ENCODE measurements at places on chromosomes 16 and 17.

- H3K27ac ChIP-seq, result no peak overlapping the region
- H3K36me3 ChIP-seq, result no peaks in the 10 kb centered on the region
- H3K4me3 ChIP-seq, result no peak overlapping the region
- H3K4me1 ChIP-seq, result peaks cover 92% of the 10 kb centered on the region
- H3K27me3 ChIP-seq, result no peaks in the 10 kb centered on the region
Measured at GRCh38 chr17:46179375-46179999, 13.7 kb downstream of the KANSL1 start.

- no peaks in the 10 kb centered on the region for H3K36me3 ChIP-seq
- H3K27ac ChIP-seq, result no peak overlapping the region
- H3K27me3 ChIP-seq, result no peaks in the 10 kb centered on the region
- DNase-seq, result no peak
- no peaks in the 10 kb centered on the region for H3K4me1 ChIP-seq
Measured at GRCh38 chr17:56540836-56541235, 52.7 kb upstream of the NOG start.

DNA sequence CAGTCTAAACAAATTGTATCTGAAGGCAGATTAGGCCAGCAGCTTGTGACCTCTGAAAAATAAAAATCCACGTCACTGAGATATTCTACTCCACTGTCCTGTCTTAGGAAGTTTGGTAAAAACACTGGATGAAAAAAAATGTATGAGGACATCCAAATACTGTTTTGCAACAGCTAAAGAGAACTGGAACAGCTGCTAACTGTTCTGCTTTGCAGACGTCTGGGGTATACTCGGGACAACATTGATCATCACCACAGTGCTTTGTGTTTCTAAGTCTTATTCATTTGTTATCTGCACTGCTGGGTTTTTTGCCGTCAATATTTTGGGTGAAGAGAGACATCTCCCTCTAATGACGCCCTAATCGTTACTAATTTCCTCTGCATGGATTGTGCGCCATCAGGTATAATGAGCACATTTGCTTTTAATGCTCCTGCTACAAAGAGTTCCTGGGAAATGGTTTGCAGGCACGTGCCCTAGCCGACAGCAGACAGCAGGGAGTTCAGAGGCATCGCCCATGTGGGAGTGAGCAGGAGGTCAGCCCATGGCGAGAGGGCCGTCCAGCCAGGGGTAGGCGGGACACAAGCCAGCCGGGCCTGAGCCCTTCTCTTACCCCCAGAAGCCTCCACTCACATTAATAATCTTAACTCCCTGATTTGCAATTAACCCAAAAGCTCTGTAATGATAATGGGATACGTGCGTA, 87.0 kb downstream of the CBLN1 start:
- no peak overlapping the region for H3K27ac ChIP-seq
- no peak overlapping the region for H3K4me3 ChIP-seq
- DNase-seq, result no peak
- H3K4me1 ChIP-seq, result no peaks in the 10 kb centered on the region
- H3K27me3 ChIP-seq, result no peaks in the 10 kb centered on the region
- H3K36me3 ChIP-seq, result no peaks in the 10 kb centered on the region

DNA sequence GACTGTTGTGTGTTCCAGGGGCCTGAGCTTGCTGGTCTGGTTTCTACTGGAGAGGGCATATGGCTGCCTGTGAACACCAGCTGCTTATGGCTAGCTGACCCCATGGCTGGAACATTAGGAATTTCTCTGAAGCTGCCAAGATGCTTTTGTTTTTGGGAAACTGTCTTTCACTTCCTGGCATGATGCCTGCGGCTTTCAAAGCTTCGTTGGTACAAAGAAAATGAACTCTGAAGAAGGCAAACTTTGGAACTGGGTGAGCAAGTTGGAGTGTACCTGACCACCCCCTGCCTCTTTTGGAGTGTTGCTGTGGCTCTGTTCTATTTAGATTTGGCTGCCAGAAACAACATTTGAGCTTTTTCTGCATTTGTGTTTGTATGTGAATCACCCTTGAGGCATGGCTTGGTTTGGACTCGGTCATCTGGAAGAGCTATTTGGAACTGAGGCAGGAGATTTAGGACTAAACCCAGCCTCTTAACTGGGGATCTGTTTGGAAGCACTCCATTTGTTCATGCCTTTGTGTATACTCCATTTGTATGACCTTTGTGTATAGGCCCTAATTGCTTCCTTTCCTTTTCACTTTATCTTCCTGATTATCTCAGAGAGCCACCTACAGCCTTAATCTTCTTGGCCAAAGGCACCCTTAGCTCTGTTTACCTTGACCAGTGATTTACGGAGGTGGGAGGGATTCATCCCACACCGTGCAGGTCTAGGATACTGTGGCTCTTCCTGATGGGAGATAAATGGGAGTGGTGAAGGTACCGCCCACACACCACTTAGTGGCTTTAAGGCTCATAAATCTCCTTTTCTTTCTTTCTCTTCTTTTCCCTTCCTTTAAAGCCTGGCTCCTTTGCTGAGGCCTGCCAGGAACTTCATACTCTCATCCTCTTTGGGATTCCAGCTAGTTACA, 7.3 kb upstream of the CPHXL start:
- H3K27me3 ChIP-seq, result no peaks in the 10 kb centered on the region
- DNase-seq, result no peak
- H3K36me3 ChIP-seq, result no peaks in the 10 kb centered on the region
- H3K4me3 ChIP-seq, result no peak overlapping the region
- H3K27ac ChIP-seq, result no peak overlapping the region

- no peaks in the 10 kb centered on the region for H3K36me3 ChIP-seq
- H3K27me3 ChIP-seq, result no peaks in the 10 kb centered on the region
- H3K4me1 ChIP-seq, result no peaks in the 10 kb centered on the region
- no peak overlapping the region for H3K27ac ChIP-seq
Measured at GRCh38 chr17:34485999-34486398, 93.4 kb upstream of the TMEM132E start.

GRCh38 chr16:88939972-88940861, 36.8 kb downstream of the CBFA2T3 start:
- peaks cover 13% of the 10 kb centered on the region for H3K4me1 ChIP-seq
- no peak overlapping the region for H3K4me3 ChIP-seq
- DNase-seq, result no peak
- H3K27ac ChIP-seq, result no peak overlapping the region
- H3K36me3 ChIP-seq, result no peaks in the 10 kb centered on the region
- H3K27me3 ChIP-seq, result peaks cover 17% of the 10 kb centered on the region

- DNase-seq, result no peak
- no peak overlapping the region for H3K27ac ChIP-seq
- no peaks in the 10 kb centered on the region for H3K27me3 ChIP-seq
- H3K4me3 ChIP-seq, result no peak overlapping the region
- peaks cover 10% of the 10 kb centered on the region for H3K4me1 ChIP-seq
- no peaks in the 10 kb centered on the region for H3K36me3 ChIP-seq
Measured at GRCh38 chr16:67025210-67025550, 3.8 kb upstream of the CBFB start.

DNA sequence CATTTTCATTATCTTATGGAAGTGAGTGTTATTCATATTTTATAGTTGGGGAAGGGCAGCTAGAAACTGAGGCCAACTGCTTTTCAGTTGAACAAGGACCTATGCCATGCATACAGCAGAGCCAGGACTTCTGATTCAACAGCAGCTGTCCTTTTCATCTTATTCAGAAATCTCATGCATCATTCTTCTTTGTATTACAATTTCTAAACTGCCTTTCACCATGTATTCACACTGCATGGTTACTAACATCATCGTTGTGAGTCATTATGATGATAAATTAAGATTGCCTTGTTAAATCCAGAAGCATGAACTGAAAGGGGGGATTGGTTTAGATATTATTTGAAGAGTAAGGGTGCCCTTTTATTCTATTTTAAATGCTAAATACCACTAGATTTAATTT, 1470.1 kb upstream of the GOT2 start:
- H3K27ac ChIP-seq, result no peak overlapping the region
- DNase-seq, result no peak
- no peaks in the 10 kb centered on the region for H3K36me3 ChIP-seq
- H3K4me3 ChIP-seq, result no peak overlapping the region

DNA sequence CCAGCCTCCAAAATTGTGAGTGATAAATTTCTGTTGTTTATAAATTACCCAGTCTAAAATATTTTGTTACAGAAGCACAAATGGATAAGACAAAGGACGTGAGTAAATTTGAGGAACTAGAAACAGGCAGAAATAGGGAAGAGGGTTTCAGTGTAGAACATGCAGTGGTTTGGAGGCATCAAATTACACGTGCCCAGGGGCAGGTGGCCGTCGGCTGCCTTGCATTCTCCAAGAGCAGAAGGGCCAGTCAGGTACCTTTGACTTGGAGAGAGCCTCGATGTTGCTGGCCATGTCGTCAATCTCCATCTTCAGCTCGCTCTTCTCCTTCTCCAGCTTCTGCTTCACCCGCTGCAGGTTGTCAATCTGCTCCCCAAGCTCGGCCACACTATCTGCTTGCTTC, 54.3 kb downstream of the MYH13 start:
- no peaks in the 10 kb centered on the region for H3K36me3 ChIP-seq
- no peaks in the 10 kb centered on the region for H3K27me3 ChIP-seq
- DNase-seq, result no peak

DNA sequence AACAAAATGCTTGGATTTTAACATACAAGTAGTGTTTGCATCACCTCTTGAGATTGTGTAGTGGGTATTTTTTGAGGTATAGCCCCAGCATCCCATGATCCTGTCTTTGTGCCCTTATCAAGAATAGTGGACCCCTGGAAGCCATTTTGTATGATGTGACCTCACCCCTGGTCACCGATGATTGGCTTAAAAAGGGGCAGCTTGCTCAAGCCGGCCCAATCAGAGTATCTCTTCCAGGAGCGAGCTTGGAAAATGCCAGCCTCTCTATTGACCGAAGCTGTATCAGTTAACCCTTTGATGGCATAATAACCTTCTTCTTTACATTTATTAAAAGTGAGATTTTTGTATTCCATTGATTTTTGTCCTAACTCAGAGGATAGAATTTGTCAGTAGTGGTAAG, 55.5 kb upstream of the FAM20A start:
- no peak overlapping the region for H3K4me3 ChIP-seq
- no peak overlapping the region for H3K27ac ChIP-seq
- DNase-seq, result no peak
- no peaks in the 10 kb centered on the region for H3K4me1 ChIP-seq
- H3K36me3 ChIP-seq, result no peaks in the 10 kb centered on the region

GRCh38 chr16:2532494-2533141, 1.4 kb upstream of the CEMP1 start:
- peaks cover 12% of the 10 kb centered on the region for H3K36me3 ChIP-seq
- H3K4me1 ChIP-seq, result peaks cover 18% of the 10 kb centered on the region
- H3K27me3 ChIP-seq, result no peaks in the 10 kb centered on the region
- H3K27ac ChIP-seq, result peak overlapping the region; percentile 91
- H3K4me3 ChIP-seq, result peak overlapping the region; percentile 95

DNA sequence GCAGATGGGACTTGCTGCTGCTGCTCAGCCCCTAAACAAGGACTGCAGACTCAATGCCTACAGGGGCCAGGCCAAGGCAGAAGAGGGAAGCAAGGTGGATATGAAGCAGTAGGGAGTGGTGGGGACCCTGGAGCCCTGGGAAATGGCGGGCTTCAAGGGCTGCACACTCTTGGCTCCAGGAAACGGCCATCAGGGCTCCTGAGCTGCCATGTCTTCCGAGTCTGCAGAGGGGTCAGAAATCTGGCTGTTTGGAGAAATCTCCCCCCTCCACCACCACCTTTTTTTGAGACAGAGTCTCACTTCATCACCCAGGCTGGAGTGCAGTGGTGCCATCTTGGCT, 169.1 kb downstream of the KATNIP start:
- peaks cover 5% of the 10 kb centered on the region for H3K4me1 ChIP-seq
- no peaks in the 10 kb centered on the region for H3K27me3 ChIP-seq
- H3K36me3 ChIP-seq, result no peaks in the 10 kb centered on the region
- H3K27ac ChIP-seq, result no peak overlapping the region
- no peak overlapping the region for H3K4me3 ChIP-seq

GRCh38 chr17:16429083-16429482, 13.7 kb downstream of the TRPV2 start:
- H3K27me3 ChIP-seq, result no peaks in the 10 kb centered on the region
- no peaks in the 10 kb centered on the region for H3K4me1 ChIP-seq
- H3K27ac ChIP-seq, result no peak overlapping the region
- DNase-seq, result no peak
- no peak overlapping the region for H3K4me3 ChIP-seq
- H3K36me3 ChIP-seq, result peaks cover 44% of the 10 kb centered on the region

DNA sequence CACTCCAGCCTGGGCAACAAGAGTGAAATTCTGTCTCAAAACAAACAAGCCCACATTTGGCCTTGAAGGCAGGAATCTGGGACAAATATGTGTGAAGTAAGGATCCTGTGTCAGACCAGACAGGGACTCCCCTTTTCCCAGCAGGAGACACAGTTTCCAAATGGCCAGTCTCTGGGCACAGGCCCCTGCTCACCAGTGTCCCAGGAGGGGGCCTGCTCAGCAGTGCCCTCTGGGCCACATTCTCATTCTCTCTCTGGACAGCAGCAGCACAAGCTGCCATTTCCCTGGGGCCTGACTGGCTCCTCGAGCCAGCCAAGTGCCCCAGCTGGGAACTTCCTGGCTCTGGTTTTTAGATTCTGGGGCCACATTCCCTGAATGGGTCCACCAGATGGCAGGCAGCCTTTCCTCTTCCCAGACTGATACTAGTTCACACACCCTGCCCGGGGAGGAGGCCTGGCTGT, 11.7 kb upstream of the MNT start:
- H3K27me3 ChIP-seq, result no peaks in the 10 kb centered on the region
- no peak for DNase-seq
- H3K4me1 ChIP-seq, result no peaks in the 10 kb centered on the region
- H3K27ac ChIP-seq, result no peak overlapping the region
- peaks cover 10% of the 10 kb centered on the region for H3K36me3 ChIP-seq
- H3K4me3 ChIP-seq, result no peak overlapping the region

- peaks cover under 1% of the 10 kb centered on the region for H3K36me3 ChIP-seq
- H3K27me3 ChIP-seq, result no peaks in the 10 kb centered on the region
- H3K4me1 ChIP-seq, result peaks cover under 1% of the 10 kb centered on the region
Measured at GRCh38 chr16:82005027-82005830, 6.0 kb downstream of the SDR42E1 start.

DNA sequence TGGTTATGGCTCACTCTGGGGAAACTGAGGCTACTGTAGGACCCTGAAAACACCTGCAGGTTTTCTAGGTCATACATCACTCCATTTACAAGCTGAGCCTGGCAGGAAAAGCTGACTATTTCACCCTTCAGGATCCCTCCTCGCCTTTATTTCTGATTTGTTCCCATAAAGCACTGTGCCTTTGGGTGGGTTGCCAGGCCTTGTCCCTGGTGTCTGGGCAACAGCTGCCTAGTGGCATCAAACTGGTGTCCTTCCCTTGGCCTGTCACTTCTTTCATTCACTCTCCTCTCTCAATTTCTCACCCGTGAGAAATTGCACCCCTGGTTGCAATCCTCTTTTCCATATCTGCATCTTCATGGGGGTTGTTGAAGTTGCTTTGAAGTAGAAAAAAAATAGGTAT, 1.6 kb downstream of the MYL4 start:
- no peaks in the 10 kb centered on the region for H3K27me3 ChIP-seq
- no peak overlapping the region for H3K4me3 ChIP-seq
- no peaks in the 10 kb centered on the region for H3K36me3 ChIP-seq
- H3K4me1 ChIP-seq, result peaks cover 33% of the 10 kb centered on the region
- no peak overlapping the region for H3K27ac ChIP-seq
- DNase-seq, result no peak

GRCh38 chr17:55770196-55770870, 19.5 kb downstream of the PCTP start:
- H3K27me3 ChIP-seq, result no peaks in the 10 kb centered on the region
- no peak for DNase-seq
- peaks cover 7% of the 10 kb centered on the region for H3K36me3 ChIP-seq
- H3K27ac ChIP-seq, result no peak overlapping the region
- no peak overlapping the region for H3K4me3 ChIP-seq
- no peaks in the 10 kb centered on the region for H3K4me1 ChIP-seq

GRCh38 chr17:74749279-74750038, 1.0 kb downstream of the NHERF1 start:
- no peaks in the 10 kb centered on the region for H3K27me3 ChIP-seq
- peaks cover 73% of the 10 kb centered on the region for H3K4me1 ChIP-seq
- H3K27ac ChIP-seq, result peak overlapping the region; percentile 80
- H3K36me3 ChIP-seq, result no peaks in the 10 kb centered on the region
- peak overlapping the region; percentile 92 for H3K4me3 ChIP-seq
